Myometrial cell (primary cell): ENCODE measurements at places on chromosomes 16 and 17. TPM values are rescaled to one million over a fixed set of nuclear protein-coding genes. Genes with fewer than 3 reads are reported as not detected.

IL34 gene
- 0.89 and 2.3 TPM in 2 replicates for total RNA-seq

C16orf92 gene
- not detected in 2 replicates for total RNA-seq

TEN1 gene
- 15.8 and 16.1 TPM in 2 replicates for total RNA-seq

GPR179 gene
- not detected in 2 replicates for total RNA-seq

MT1F gene
- total RNA-seq, result 6.2 TPM in 1 of 2 replicates, not detected in the other

STH gene
- not detected in 2 replicates for total RNA-seq
